ENCODE measurements at places on chromosomes 5 and 9. TPM values are rescaled to one million over a fixed set of nuclear protein-coding genes. Genes with fewer than 3 reads are reported as not detected.

Gene CLK4
- 32.2 TPM for total RNA-seq

Gene KIF12
- not detected for total RNA-seq

Gene PRSS3
- total RNA-seq = 55.5 TPM

Gene PCDHGB1
- total RNA-seq = 1.8 TPM

Gene RASEF
- total RNA-seq = 0.06 TPM

Gene PCDHB7
- total RNA-seq = 0.79 TPM

Gene TBC1D2
- total RNA-seq = 9.0 TPM

Gene SLC4A9
- total RNA-seq = not detected

Gene CCDC127
- 5.7 TPM for total RNA-seq

Gene SHOC1
- total RNA-seq = not detected

Gene SLC34A3
- 0.06 TPM for total RNA-seq

Gene HTR4
- 5.7 TPM for total RNA-seq

Gene ADAMTS2
- 36.5 TPM for total RNA-seq

Gene RLN1
- not detected for total RNA-seq

Gene SET
- total RNA-seq = 693 TPM

Gene TRIM36
- total RNA-seq = 0.53 TPM

Gene TEK
- total RNA-seq = 3.4 TPM

Gene GRM6
- total RNA-seq = not detected

Gene ANKRD18B
- under 0.01 TPM for total RNA-seq

All from aortic smooth muscle cell (primary cell).